CD4-positive, alpha-beta T cell treated with Interleukin-2 at 100 ng/mL for 4 hours (primary cell): ENCODE measurements at places on chromosomes 2 and 18.

- DNase-seq: peak; percentile 78
These were observed 35.2 kb downstream of the FAM178B start for GRCh38 chr2:96951125-96951654.

DNA sequence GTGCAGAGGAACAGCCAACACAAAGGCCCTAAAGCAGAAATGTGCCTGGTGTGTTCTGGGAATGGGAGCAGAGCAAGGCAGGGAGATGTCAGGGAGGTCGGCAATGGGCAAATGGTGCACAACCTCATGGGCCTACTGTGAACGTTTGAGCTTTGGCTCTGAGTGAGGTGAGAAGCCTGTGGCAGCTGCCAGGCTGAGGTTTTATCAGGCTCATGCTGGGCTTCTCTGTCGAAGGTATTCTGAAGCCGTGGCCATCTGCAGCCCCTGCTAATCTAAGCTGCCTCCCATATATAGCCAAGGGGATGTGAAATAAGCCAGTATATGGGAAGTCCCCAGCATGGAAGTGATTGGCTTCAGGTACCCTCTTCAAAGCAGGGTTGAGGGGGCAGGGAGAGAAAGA lies 193.3 kb downstream of the SLC4A3 start:
- DNase-seq: no peak

DNA sequence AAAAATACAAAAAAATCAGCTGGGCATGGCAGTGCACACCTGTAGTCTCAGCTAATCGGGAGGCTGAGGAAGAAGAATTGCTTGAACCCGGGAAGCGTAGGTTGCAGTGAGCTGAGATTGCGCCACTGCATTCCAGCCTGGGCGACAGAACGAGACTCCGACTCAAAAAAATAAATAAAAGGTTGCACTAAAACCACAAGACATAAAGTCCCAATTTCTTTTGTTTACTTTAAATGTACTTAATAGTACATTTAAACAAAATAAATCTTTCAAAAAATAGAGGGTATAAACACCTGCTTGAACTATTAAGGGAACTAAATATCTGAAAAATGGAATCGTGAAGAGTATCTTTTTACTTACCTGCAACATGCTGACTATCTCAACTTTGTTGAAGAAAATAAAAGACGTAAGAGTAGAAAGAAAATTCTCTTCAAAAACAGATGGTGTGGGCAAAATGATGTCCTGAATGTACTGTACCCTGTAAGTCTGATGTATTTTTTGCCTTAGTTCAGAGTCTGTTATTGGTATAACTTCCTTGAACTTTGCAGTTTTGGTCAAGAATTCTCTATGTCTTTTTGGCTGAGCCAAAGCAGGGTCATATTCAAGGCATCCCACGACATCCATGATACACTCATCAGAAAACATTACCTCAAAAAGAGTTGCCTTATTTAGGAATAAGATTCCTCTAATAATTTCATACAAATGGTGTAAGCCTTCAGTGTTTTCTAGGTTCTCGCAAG lies 19.2 kb downstream of the PPP4R3B start:
- no peak for DNase-seq

GRCh38 chr18:74226156-74226555 lies 65.6 kb downstream of the CYB5A start:
- no peak for DNase-seq

DNA sequence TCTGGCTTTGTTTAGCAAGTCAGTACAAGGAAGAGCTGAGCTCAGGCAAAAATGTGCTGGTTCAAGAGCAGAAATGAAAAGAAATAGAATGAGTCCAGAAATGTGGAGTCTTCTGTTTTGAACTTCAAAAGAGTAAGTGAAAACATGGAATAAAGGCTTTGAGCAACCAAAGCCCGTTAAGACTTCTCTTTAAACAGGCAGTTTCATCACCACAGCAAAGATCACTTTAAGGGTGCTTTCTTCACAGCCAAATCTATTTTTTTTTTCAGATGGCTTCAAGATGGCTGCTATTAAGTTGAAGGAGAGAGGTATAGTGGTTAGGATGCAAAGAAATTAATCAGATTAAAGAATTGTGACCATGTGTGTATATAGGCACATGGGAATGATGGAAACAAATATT lies 2.0 kb upstream of the CHRNA1 start:
- DNase-seq: no peak

DNA sequence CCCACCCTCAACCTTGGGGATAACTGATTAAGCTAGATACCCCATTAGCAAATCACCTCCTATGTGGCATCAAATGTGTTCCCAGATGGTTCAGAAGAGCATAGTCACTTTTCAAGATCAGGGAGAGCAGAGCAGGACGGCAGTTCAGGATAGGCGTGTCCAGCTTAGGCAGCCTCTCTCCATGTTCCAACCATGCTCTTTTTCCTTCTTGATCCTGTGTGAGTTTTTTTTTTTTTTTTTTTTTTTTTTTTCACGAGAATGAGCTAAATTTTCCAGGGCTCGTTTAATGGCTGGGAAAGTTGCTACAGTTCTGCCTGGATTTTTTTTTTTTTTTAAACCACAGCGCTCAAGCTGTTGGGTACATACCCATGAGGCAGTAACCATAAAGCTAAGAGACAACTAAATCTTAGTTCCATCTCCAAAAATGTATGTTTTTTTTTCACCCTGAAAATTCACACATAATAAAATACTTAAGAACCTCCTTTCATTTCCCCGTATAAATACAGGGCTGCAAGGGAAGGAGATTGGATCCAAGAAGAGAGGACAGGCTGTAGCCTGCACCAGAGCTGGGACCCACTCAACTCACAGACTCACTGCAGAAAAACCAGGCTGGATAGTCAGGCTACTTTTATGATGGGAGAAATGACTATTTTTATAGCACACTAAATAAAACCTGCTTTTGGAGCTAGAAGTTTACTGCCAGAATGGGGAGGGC lies 244.3 kb downstream of the SETBP1 start:
- no peak for DNase-seq

DNA sequence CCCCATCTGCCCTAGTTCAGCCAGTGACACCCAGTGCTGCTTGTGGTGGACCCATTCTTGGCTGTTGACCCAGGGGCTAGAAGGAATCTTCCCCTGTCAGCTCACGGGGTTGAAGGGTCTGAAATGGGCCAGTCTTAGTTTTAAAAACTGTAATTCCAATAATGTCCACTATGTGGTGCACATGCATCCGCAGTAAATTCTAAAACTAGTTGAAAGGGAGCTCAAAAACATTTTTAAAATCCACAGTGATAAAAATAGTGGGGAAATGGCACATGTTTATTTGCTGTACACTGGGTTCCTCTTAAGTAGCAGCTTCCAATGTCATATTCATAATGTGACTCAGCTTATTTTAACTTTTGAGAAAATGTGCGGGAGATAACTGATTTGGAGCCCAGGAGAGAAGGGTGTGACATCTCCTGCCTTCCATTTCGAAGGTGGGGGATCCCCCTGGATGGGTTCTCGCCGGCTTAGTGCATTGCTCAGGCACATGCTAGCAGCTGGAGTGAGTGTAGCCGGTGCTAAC lies 32.8 kb downstream of the GRHL1 start:
- peak; percentile 75 for DNase-seq

GRCh38 chr2:241680827-241681599 lies 5.6 kb downstream of the DTYMK start:
- DNase-seq: no peak

- DNase-seq: no peak
These were observed 289.2 kb downstream of the LRRTM4 start for GRCh38 chr2:77232909-77233425.

DNA sequence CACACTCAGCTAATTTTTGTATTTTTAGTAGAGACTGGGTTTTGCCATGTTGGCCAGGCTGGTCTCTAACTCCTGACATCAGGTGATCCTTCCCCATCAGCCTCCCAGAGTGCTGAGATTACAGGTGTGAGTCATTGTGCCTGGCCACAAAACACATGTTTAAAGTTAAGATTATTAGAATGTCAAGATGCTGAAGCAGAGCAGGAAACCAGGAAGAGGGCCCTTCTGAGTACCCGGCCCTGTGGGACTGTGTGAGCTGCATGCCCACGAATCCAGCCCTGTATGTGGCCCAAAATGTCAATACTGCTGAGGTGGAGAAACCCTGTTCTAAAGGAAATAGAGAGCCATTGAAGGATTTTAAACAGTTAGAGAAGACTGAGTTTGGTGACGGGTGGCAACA lies 31.0 kb upstream of the REV1 start:
- no peak for DNase-seq

DNA sequence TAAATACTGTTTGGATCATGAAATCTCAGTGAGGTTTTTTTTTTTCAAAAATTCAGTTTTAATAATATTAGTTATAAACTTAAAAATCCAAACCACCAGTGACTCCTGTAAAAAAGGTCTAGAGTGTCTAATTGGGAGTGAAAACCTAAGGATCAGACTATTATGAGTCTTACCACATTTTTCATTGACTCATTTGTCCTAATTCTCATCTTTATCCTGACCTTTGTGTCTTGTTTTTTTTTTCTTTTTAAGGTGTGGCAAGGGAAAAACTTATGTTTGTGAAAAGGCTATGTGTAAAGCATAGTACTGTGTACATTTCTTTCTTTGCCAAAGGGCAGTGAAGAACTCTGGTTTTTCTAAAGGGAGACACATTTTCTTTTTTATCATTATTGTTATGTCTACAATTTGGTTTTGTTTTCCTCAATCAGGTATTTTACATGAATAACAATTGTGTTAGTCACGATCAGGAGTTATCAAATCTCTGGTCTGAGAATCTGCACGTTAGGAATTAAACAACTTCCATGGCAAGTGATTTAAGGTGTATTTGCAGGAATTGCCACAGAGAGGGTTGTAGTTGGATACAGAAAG lies 52.6 kb downstream of the RHBDD1 start:
- DNase-seq: no peak

GRCh38 chr2:5995832-5996231 lies 303.6 kb downstream of the SOX11 start:
- DNase-seq: no peak

- DNase-seq: no peak
These were observed 15.5 kb downstream of the FAM178B start for GRCh38 chr2:96970910-96971309.

DNA sequence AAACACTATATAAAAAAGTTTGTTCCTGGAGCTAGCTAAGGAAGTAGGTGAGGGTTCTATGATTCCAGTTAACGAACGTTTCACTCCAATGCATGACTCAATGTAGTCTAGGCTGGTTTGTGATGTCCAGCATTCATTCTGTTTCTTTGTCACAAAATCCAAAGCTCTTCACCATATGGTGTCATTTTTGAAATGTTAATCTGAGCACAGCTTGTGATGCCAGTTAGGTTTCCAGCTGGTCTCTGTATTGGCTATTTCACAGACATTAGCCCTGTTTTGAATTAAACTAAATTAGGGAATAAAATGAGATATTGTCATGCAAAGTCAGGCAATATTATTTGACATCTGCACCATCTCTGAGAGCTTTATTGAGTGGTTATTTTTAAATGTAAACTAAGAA lies 159.4 kb downstream of the RBM43 start:
- DNase-seq: no peak

- peak; percentile 77 for DNase-seq
These were observed 21.3 kb downstream of the NOL10 start for GRCh38 chr2:10668402-10669012.

DNA sequence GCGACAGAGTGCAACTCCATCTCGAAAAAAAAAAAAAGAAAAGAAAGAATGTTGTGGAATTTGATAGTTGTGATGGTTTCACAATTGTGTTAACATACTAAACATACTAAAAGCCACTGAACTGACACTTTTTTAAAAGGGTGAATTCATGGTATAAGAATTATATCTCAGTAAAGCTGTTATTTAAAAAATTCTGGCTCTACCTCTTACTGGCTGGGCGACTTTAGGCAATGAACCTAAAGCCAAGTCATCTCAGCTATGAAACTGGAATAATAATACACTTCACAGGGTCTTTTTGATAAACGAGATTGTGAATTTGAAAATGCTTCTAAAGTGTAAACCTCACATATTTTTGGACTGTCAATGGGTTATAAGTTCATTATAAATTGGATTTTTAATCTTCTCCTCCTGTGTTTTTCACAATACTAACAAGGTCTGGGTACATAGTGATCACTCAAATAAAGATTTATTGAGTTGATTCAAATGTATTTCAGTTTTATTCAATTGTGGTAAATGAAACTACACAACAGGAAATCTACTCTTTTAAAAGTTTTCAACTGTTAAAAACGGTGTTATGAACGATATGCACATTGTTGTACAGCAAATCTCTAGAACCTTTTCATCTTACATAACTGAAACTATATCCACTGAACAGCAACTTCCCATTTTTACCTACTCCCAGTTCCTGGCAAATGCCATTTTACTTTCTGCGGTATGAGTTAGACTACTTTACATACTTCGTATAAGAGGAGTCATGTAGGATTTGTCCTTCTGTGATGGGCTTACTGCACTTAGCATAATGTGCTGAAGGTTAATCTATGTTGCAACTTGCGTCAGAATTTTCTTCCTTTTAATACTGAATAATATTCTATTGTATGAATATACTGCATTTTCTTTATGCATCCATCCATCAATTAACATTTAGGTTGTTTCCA lies 43.0 kb upstream of the GTF2A1L start:
- no peak for DNase-seq

DNA sequence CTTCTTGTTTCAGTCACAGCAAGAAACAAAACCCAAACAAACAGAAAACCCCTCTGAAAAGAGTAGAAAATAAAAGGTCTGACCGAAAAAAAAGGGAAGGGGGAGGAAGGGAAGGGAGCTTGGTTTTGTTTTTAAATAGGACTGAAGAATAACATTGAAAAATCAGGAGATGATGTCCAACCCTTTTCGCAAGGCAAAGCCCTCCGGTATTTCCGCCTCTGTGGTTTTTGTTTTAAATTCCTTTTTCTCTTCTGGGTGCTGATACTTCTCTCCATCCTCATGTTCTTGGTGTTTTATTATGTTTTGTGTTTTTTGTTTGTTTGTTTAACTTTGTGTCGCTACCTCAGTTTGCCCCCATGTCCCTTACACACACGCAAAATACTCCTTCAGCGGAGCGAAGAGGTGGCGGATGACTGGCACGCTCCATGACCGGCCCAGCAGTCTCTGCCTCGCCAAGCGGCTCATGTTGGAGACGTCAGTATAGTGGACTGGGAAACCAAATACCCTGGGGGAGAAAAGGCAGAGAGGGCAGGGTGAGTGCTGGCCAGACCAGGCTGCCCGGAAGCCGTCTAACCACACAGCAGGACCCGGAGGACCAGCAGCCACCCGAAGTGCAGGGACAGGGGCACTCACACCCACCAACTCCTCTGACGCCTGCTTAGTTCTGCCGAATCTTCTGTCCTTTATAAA lies 65.7 kb upstream of the POMC start:
- DNase-seq: no peak

DNA sequence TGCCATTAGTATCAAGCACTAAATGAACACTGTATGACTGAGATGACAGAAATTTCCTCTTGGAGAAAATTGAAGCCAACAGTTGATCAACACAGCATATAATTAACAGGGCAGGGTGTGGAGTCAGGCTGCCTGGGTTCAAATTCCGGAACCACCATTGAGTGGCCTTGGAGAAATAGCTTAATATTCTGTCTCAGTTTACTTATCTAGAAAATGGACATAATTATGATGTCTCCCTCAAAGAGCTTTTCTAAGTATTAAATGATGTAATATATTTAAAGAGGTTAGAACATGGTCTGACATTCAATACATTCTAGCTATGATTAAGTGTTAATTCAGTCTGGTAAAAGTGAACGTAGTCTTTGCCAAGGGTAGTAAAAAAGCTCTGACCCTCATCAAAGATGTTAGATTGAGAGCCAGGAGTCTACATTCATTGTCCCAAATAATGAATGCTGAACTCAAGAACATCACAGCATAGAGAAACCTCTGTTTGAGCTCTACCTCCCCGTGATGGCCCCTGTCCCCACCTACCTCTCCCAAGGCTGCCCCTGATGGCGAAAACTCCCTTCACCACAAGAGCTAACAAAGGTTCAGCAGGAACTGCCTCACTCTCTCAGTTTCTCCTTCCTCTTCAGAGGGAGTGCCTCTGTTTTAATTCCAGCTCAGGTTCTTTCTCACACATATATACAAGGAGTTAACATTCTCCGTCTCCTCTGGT lies 2.7 kb upstream of the VWA3B start:
- no peak for DNase-seq
